ENCODE measurements at places on chromosomes 12 and 14. TPM values are rescaled to one million over a fixed set of nuclear protein-coding genes. Genes with fewer than 3 reads are reported as not detected.

GRCh38 chr12:51694146-51694545, 103.1 kb downstream of the SCN8A start:
- no peak for DNase-seq

GRCh38 chr14:71289536-71289935, 382.3 kb downstream of the PCNX1 start:
- no peak for DNase-seq

DNA sequence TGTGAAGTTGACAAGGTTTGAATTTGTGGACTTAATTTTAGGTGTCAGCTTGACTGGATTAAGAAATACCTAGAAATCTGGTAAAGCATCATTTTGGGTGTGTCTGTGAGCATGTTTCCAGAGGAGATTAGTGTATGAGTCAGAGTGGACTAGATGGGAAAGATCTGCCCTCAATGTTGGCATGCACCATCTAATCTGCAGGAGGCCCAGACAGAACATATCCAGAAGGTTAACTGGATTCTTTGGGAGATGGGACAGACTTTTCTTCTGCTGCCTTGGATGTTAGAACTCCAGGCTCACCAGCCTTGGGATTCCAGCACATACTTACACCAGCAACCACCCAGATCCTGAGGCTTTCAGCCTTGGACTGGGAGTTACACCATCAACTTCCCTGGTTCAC, 14.1 kb downstream of the SGPP1 start:
- DNase-seq, result no peak

DNA sequence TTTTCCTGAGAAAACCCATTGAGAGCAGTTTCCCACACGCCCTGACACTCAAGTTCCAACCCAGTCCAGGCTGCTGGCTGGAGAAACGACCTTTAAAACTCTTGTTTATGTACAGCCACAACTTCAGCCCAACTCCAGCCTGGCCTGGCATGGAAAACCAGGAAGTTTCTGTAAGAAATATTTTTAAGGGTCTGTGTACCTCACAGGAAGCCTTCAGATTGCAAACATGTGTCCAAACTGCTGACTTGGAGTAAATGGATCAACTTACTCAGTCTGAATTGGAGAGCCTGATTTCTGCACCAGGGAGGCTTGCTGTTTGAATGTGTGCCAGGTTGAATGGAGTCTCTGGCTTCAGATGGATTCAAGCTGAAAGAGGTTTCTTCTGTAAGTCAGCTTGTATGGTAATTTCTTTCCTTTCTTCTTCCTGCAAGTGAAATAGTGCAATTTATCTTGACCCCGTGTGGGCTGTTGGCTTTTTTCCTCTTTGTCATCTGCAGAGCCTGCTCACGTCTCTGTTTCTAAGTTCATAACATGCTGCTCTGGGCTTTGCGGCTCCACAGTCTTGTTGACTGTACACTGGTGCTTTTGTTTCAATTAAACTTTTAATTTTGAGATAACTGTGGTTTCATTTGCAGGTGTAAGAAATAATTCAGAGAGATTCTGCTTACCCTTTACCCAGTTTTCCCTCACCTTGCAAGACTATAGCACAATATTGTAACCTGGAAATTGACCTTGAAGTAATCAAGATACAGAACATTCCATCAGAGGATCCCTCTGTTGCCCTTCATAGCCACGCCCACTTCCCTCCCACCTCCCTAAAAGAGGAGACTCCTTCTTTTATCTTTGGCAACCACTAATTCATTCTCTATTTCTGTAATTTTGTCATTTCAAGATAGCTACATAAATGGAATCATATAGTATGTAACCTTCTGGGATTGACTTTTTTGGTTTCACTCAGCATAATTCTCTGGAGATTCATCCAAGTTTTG, 109.7 kb upstream of the PRMT8 start:
- DNase-seq, result peak; percentile 95

DNA sequence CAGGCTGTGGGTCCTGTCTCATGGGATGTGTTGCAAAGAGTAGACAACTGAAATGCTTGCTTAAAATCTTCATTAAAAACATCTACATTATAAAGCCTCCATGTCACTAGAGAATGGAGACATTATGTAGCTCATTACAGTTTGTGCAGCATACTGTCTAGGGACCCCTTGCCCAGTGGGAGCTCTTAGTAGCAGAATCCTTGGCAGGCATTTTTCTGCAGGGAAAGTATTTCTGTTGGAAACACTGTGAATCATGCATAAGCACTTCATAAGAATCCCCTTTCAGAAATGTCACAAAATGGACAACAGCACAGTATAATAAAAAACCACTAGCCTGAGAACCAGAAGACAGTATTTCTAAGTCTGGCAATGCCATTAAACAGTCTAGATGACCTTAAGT, 174.3 kb downstream of the MGAT4C start:
- DNase-seq, result no peak

Gene KERA
- polyA plus RNA-seq, result 38.1 TPM

- DNase-seq, result no peak
These were observed 9.4 kb downstream of the PPP1R12A start for GRCh38 chr12:79925492-79925891.

Gene ANKS1B
- 2.3 TPM for polyA plus RNA-seq

DNA sequence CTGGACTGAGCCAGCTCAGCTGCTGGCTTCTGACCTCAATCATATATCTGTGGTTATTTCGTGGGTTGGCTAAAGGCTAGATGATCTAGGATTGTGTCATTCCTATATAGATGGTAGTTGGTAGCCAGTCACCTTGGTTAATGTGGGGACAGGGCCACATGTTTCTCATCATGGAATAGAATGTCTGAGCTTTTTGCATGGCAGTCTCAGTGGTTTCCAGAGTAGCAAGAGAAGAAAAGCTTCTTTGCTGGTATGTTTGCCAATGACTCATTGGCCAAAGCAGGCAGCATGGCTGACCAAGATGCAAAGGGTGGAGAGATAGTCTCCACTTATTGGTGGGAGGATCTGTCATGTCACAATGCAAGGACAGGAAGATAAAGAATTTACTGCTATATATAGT, 746.4 kb upstream of the FLRT2 start:
- no peak for DNase-seq

Gene BICDL1
- polyA plus RNA-seq, result 4.9 TPM

Gene HOXC6
- polyA plus RNA-seq, result 4.7 TPM

Gene CCDC38
- 0.62 TPM for polyA plus RNA-seq

Gene SLC38A4
- polyA plus RNA-seq, result 9.9 TPM

Gene RPGRIP1
- 0.82 TPM for polyA plus RNA-seq

DNA sequence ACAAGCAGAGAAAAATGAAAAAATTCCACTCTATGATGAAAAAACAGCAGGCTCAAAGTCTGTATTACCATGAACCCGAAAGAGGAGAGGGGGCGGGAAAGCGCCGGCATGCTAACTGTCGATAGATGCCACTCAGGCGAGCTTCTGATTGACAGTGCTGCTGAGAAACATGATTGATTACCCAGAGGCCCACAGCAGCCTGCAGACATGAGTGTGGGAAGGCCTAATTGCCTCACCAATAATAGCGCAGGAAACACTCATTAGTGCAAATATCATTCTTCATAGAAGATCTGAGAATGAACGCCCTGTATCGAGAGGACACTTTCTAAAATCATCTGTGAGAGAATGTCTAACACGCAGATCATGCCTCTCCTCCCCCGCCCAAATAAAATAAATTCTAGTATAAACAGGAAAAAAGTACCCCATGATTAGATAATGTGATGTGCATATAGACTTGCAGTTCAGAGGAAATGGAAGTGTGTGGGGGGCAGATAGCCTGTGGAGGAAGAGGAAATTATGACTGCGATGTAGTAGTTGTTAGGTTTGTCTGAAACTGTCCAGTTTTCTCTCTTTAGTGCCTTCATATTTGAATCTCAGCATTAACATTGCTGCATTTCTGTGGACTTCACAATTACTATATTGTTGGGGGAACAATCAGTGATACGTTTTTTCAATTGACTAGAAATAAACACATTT, 15.6 kb downstream of the TPH2 start:
- DNase-seq, result no peak

Gene TMEM106C
- 52.1 TPM for polyA plus RNA-seq

DNA sequence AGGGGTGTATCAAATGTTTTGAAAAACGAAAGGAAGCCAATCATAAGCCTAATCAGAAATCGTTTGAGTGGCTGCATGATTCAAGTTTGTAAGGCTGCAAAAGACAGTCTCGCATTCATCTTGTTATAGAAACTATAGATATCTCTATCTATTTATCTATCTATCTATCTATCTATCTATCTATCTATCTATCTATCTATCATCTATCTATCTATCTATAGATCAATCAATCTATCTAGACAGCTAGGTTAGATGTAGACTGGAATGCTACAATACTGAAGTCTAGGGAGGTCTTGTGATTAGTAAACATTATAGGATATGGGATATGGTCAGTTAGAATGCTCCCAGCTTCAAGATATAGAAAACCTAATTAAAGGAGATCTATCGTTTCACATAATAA, 52.2 kb upstream of the BTG1 start:
- no peak for DNase-seq

- no peak for DNase-seq
These were observed 263.6 kb upstream of the SYT10 start for GRCh38 chr12:33703221-33703620.
